Stimulated activated CD8-positive, alpha-beta memory T cell treated with anti-CD3 and anti-CD28 coated beads, Interleukin-4, amount 100 ng/mL, for 1 hour (primary cell): ENCODE measurements at places on chromosomes 12 and 14.

GRCh38 chr12:70400124-70400523, 34.0 kb downstream of the KCNMB4 start:
- no peak for DNase-seq

DNA sequence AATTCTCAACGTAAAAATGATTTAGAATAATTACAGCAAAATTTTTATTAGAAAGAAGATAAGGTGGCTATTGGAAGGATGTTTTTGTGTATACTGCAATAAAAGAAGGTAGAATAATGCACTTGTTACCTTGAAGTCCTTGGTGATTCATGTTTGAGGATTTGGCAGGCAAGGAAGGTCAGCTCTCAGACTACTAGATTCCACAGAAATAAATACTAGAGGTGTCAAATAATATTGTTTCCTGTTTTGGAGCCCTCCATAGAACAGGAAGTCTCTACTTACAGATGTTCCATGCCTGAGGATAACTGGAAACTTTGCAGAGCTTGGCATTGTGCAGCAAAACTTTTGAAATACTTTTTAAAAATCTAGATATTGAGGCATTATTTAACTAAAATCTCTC, 284.3 kb upstream of the SYT1 start:
- no peak for DNase-seq

- no peak for DNase-seq
These were observed 116.6 kb upstream of the RTL1 start for GRCh38 chr14:101019990-101020710.

DNA sequence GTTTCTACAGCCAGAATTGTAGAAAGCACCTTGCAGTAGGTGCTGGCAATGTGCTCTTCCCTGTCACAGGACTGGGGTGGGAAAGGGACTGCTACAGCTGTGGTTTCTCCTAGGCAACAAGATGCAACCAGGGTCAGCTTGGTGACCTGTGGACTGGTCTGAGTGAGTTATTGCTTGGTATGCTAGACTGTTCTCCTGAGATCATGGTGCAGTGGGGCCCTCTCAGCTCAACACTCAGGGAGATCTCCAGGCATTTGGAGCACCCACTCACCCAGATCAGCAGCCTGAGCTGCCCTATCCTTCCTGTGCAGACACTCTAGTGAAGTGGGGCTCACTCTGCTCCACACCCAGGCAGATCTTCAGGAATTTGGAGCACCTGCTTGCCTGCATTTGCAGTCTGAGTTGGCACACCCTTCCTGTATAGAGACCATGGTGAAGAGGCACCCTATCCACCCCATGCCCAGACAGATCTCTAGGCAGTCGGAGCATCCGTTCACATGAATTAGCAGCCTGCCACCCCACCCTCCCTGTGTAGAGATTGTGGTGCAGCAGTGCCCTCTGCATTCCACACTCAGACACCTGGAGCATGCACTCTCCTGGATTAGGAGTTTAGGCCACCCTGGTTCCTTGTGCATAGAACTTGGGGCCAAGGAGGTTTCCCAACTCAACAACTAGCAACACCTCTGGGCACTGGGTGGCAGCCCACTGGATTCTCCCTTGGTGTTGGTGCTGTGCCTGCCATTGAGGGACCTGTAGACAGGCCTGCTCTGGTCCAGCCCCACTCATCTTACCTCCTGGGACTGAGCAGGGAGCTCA, 3.8 kb upstream of the FAM186B start:
- no peak for DNase-seq

- no peak for DNase-seq
These were observed 29.8 kb upstream of the DACT1 start for GRCh38 chr14:58607952-58608317.

DNA sequence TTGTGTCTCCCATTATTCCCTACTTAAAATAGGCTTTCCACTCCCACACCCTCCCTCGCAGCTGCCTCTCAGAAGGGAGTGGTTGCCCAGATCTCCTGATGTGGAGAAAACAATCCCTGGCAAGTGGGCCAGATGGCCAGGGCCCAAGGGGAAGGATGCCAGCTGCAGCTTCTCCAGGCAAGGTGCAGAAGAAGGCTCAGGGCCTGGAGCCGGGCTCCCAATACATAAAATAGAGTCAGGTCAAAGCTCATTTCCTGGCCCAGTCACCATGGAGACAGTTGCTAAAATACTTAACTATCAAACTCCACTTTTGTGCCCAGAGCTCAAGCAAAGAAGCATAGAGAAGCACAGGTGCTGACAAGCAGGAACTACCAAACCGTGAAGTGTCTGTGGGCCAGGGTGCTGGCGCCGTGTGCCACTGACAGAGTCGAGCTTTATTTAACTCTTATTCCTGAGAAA, 45.7 kb upstream of the ITPR2 start:
- no peak for DNase-seq

GRCh38 chr12:122454250-122454721, 31.8 kb upstream of the CLIP1 start:
- DNase-seq = no peak

GRCh38 chr12:91154131-91154530, 28.5 kb downstream of the DCN start:
- no peak for DNase-seq

GRCh38 chr12:45685680-45686079, 43.8 kb upstream of the ARID2 start:
- DNase-seq = no peak

GRCh38 chr12:50784501-50784900, 20.6 kb downstream of the ATF1 start:
- no peak for DNase-seq

- DNase-seq = no peak
These were observed 9.6 kb upstream of the PHC1 start for GRCh38 chr12:8904665-8905064.
